T-helper 22 cell (primary cell): ENCODE measurements at places on chromosomes 2 and 18.

DNA sequence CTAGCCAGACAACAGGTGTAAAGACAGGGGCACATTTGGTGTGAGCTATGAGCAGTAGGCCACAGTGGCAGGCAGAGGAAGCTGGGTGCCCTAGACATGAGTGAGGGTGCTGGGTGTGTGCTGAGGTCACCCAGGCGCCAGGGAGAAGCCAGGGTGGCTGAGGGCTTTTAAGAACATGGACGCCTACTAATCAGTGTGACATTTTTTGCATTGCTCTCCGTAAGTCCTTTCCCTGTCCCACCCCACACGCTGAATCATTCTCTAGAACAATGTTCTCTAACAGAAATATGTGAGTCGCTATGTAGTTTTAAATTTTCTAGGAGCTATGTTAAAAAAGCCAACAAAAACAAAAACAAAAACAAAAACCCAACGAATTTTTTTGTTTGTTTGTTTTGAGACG lies 204.5 kb upstream of the REV1 start:
- no peak for DNase-seq

DNA sequence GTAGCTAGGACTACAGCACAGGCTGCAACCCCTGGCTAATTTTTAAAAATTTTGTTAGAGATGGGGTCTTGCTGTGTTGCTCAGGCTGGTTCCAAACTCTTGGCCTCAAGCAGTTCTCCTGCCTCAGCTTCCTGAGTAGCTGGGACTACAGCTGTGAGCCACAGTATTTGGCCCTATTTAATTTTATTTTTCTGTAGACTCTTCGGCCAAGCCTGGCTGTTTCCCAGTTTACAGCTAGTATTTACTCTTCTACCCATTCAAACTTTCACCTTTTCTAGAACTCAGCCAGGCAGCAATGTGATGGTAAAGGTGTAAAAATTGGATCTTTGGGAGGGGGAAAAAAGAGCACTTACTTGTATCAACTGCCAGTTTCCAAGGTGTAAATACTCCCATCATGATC lies 35.3 kb downstream of the SH3RF3 start:
- DNase-seq: no peak

- DNase-seq: no peak
Measured at GRCh38 chr18:44590956-44591670, 89.6 kb upstream of the SETBP1 start.

DNA sequence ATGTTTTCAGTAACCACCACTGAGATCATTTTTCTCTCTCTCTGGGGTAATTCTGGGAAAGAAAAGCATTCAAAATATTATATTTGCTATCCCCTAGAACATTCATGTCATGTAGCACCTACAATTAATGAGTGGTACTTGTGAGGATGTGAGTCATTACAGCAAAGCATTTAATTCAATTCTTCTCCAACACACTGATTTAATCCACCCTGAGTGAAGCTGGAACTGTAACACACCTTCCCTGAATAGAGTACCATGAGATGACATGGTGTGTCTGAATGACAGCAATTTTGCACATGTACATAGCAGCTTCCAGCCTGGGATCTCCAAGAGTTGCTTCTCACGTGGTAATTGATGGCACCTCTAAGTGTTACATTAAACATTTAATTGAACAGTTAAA lies 207.1 kb upstream of the SLC14A2 start:
- no peak for DNase-seq

GRCh38 chr2:191228861-191229260 lies 16.3 kb upstream of the MYO1B start:
- no peak for DNase-seq

GRCh38 chr2:16304876-16305590 lies 360.6 kb downstream of the CYRIA start:
- no peak for DNase-seq

GRCh38 chr2:167784084-167784425 lies 463.3 kb downstream of the STK39 start:
- DNase-seq: no peak

GRCh38 chr2:43302182-43302960 lies 76.0 kb upstream of the ZFP36L2 start:
- DNase-seq: no peak

DNA sequence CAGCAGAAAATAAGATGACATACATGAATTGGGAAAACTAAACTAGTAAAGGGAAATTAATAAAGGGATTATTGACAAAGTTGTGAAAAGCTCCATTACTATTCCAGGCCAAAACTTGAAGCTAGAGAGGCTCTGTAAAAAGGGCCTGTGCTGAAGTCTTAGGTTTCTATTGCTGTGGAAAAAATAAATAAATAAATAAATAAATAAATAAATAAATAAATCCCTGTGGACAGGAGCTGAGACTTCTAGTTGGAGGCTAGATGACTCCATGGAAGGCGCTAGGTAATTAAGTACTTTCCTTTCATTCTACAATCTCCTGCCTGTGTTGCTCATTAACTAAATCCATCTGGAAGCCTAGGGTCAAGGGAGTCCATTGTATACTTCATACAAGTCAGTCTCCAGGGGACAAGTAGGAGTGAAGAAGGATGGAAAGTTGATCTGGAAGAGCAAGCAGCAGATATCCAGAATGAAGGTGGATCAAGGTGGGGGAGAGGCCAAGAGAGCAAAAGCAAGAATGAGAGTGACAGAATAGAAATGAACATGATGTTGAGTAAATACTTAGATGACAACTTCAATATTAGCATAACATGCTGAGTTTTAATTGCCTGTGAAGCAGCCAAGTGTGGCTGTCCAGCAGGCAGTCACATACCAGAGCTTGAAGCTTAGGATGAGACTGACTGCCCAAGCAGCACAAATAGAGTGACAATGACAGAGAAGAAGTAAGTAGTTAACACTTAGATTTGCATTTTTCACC lies 26.2 kb upstream of the CCNT2 start:
- no peak for DNase-seq

GRCh38 chr2:9795071-9795470 lies 48.2 kb upstream of the TAF1B start:
- no peak for DNase-seq

- DNase-seq: no peak
Measured at GRCh38 chr2:78780256-78780655, 245.2 kb upstream of the REG3G start.

DNA sequence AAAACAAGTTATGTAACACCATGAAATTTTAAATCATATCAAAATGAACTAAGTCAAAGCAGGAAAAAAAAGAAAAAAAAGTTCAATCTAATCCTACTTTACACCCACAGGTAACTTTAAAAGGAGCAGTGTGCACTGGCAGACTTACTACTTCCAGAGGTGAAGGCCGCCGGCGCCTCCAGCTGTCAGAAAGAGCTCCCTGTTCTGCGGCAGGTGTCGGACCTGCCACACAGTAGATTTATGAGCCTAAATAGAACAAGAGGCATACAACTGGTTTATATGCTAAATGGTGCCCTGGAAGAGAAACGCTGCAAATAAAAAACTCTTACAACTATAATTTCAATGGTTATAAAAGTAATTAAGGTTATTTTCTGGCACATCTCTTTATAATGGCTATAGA lies 23.1 kb upstream of the PNO1 start:
- no peak for DNase-seq

DNA sequence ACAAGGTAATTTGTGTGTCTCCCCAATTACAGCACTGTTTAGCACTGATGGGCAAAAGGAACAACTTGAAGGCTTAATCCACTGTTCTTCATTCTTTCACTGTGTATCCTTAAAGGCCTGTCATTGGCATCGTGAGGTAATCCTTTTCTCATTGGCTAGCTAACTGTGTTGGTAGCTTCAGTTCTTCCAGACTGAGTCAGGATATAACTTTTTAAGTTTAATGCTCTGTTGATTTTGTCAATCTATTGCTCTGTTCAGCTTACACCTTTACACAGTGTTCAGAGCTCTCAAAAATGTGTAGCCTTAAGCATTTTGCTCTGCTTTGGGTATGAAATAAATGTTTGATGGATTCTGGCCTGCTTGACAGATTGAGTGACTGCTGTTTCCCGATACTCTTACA lies 148.2 kb downstream of the KIAA1328 start:
- DNase-seq: no peak

DNA sequence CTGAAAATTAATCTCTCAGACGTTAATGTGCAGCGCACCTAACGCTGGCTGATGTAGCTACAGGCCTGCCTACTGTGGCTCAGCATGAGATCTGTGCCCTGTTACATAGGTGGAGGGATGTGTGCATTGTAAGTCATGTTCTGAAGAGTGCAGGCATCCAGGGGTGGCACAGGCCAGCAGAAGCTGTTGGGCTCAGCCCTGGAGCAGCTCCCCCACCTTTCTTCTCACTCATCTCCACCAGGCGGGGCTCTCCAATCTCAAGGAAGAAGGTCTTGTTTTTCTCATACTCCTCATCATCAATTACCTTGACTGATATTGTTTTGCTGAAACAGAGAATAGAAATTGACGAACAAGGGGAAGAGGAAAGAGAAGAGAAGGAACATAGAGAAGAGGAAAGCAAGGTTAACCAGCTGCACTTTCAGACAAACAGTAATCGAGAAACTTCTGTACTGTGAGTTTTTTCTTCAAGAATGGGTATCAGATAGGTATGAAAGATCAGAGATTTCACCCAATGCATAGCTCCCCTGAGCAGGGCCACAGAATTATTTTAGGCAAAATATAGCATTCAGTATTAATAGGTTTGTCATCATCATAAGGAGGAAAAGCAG lies 273.6 kb downstream of the SLC8A1 start:
- no peak for DNase-seq

DNA sequence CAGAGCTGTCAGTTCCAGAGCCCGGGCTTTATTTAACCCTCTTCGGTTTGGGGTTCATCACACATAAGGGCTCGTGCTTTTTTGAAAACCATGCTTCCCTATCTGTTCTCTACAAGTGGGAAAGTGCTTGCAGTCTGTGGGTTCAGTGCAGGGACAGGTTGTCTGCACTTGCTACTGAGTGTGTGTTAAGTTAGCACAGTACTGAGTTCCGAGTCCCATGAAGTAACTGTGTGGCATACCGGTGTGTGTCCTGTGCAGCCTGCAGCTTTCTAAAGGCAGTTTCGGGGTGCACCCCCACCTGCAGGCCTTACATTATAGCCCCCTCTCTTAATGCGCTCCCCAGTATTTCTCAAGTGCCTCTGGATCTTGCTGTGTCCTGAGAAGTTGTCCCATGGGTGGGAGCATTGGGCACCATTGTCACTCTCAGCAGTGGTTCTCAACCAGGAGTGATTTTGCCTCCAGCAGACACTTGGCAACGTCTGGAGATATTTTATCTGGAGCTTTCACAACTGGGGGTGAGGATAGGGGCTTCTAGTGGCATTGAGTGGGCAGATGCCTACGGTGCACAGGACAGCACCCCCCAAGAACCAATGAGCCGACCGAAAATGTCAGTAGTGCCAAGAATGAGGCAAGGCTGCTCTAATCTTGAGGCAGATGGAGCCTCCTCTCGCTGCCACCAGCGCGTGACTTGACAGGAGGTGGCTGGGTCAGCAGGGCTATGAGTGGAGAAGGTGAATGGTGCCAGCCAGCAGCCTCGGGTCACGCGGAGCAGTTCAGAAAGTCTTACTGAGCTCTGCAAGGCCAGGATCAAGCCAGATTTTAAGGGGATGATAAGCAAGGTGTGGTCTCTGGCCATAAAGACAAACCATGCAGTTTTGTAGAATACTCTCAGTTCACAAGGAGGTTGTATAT lies 152.2 kb downstream of the SMAD7 start:
- DNase-seq: no peak

- no peak for DNase-seq
Measured at GRCh38 chr2:197297772-197298318, 12.7 kb downstream of the ANKRD44 start.

- no peak for DNase-seq
Measured at GRCh38 chr2:24258718-24259117, 83.9 kb downstream of the FAM228A start.

DNA sequence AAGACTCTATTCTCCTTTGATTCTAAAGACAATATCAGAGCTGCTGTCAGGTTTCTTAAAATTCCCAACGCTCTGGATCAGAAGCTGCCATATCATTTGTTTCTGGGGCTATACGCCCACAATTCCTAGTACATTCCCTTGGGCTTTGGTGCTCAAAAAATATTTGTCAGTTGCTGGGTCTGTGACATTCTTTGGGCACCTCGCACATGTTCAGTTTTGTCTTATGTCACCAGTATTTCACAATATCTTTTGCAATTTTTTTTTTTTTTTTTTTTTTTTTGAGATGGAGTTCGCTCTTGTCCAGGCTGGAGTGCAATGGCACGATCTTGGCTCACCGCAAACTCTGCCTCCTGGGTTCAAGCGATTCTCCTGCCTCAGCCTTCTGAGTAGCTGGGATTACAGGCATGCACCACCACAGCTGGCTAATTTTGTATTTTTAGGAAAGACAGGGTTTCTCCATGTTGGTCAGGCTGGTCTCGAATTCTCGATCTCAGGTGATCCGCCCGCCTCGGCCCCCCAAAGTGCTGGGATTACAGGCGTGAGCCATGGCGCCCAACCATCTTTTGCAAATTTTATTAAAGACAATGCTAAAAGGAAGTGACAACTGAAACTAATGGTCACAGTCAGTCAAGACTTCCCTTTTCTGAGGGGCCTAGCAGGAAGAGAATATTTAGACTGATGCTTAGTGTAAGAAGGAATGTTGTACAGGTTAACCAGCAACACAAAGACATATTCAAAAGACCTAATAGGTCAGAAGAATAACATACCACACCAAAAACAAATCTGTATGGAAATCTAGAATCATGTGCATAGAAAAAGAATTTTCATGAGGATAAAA lies 6.8 kb downstream of the ZNF397 start:
- DNase-seq: no peak

GRCh38 chr2:224584111-224584784 lies 915 bp downstream of the CUL3 start:
- no peak for DNase-seq

- DNase-seq: no peak
Measured at GRCh38 chr2:44051593-44052347, 56.0 kb upstream of the LRPPRC start.

- no peak for DNase-seq
Measured at GRCh38 chr18:56770097-56770496, 118.9 kb downstream of the WDR7 start.

- DNase-seq: no peak
Measured at GRCh38 chr2:196361606-196362326, 190.4 kb upstream of the STK17B start.

GRCh38 chr2:11616851-11617415 lies 53.1 kb downstream of the NTSR2 start:
- no peak for DNase-seq

DNA sequence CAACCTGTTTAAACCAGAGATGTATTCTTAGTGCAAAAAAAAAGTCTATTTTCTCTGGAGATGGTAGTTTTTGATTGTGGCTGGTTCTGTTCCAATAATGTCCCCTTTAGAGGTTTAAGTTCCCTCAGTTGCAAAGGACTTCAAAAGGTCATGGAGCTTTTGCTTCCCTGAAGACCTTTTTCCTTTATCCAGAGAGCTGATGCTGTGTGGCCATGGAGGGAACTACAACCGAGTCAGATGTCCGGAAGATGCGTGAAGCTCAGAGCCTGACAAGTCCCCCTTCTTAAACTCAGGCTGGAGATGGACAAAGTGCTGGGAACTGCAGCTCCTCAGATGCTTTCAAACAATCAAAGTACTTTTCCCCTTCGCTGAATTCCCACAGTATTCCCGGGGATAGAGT lies 176.1 kb downstream of the TMEM18 start:
- no peak for DNase-seq
